ENCODE measurements at places on chromosomes 6 and 20. TPM values are rescaled to one million over a fixed set of nuclear protein-coding genes. Genes with fewer than 3 reads are reported as not detected.

- no peaks in the 10 kb centered on the region for H3K27me3 ChIP-seq
- H3K4me1 ChIP-seq, result peaks cover 8% of the 10 kb centered on the region
- no peak for DNase-seq
- no peak overlapping the region for H3K4me3 ChIP-seq
- H3K36me3 ChIP-seq, result peaks cover 5% of the 10 kb centered on the region
Measured at GRCh38 chr6:149451376-149452036, 33.3 kb downstream of the ZC3H12D start.

- DNase-seq, result no peak
- no peak overlapping the region for H3K27ac ChIP-seq
- H3K27me3 ChIP-seq, result no peaks in the 10 kb centered on the region
- H3K4me3 ChIP-seq, result no peak overlapping the region
- H3K36me3 ChIP-seq, result peaks cover 12% of the 10 kb centered on the region
- no peaks in the 10 kb centered on the region for H3K4me1 ChIP-seq
Measured at GRCh38 chr6:69729870-69730449, 66.8 kb downstream of the LMBRD1 start.

GRCh38 chr6:79373246-79373645 lies 138.8 kb upstream of the HMGN3 start:
- peaks cover 5% of the 10 kb centered on the region for H3K4me1 ChIP-seq
- H3K4me3 ChIP-seq, result no peak overlapping the region
- H3K27ac ChIP-seq, result no peak overlapping the region

- H3K36me3 ChIP-seq, result peaks cover 5% of the 10 kb centered on the region
- H3K27ac ChIP-seq, result peak overlapping the region; percentile 90
- H3K4me3 ChIP-seq, result peak overlapping the region; percentile 56
- DNase-seq, result no peak
Measured at GRCh38 chr6:558089-558488, 98.8 kb downstream of the HUS1B start.

TCP11 gene
- not detected for total RNA-seq

EEF1A2 gene
- total RNA-seq, result 8.3 TPM

MAPK14 gene
- total RNA-seq, result 63.4 TPM

AP5S1 gene
- 13.7 TPM for total RNA-seq

PLCG1 gene
- total RNA-seq, result 221 TPM
